Urinary bladder (tissue), 4 donors: ENCODE measurements at places on chromosomes 4 and X.

DNA sequence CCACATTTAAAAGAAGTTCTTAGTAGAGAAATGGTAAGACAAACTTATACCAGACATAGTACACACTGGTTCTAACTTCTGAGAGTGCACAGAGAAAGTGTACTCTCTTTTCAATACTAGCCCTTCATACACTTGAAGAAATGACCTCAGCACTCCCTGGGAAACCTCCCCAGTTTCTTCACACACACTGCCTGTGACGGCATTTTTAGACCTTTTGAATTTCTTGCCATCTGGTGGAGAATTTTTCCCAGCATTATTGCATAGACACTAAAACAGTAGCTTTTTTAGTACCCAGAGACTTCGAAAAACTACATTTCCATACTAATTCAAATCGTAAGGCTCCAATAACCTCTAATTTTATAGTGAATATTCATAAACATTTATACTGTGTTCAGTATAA, 341.6 kb upstream of the MAOA start:
- no peak for DNase-seq

GRCh38 chrX:370963-371745, 15.6 kb downstream of the PPP2R3B start:
- no peak for DNase-seq

DNA sequence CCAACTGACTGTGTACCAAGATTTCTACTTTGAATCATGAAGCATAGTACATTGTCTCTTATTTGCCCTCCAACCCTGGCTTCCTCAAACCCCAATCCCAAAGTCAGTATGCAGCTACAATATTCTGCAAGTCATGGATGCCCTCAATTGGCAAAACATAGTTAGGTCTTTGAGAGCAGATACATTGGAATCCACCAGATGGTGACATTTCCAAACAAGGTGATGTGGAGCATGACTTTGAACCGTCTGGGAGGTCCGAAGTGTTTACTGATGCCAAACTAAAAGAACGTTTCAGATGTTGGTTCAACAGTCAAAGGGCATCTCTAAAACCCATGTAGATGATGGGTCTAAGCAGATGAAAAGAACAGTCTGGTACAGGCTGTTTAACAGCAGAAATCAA, 43.7 kb upstream of the FRMD7 start:
- DNase-seq: no peak

DNA sequence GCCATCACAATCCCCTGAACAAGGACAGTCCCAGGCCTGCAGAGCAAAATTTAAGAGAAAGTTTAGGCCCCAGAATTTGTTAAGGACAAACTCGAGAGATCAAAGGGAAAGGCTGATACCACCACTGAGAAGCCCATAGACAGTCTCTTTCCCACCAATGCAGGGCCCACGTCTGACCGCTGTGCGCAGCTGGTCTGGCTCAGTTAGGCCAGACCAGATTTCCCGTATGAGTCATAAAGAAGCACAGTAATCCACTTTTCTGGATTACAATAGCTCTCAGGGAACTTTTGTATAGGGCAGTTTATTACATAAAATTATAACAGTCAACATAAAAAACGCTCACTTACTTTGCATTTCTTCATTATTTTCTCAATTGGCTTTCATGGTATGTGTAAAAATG, 259.5 kb downstream of the RCHY1 start:
- DNase-seq: no peak

GRCh38 chrX:17449866-17450265, 74.9 kb downstream of the NHS start:
- no peak for DNase-seq

DNA sequence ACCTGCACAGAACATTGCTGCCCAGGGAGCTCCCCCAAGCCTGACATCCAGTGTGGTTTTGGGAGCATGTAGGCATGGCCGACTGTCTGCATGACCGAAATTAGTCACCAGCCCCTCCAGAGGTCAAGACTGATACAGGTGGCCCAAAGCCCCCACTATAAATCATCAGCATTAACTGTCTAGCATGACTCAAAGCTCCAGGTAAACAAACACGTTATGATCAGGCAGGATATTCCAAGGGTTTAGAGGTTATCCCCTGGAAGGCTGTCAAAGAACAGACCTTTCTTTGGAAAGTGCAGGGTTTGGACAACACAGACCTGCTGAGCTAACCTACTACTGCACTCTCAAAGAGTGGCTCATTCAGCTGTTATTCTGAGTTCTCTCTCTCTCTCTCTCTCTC, 2.1 kb upstream of the FAM9A start:
- DNase-seq: no peak

- no peak for DNase-seq
These were observed 66.7 kb downstream of the GPM6A start for GRCh38 chr4:175745329-175745728.

GRCh38 chr4:182318256-182318655, 75.1 kb downstream of the TENM3 start:
- no peak for DNase-seq

DNA sequence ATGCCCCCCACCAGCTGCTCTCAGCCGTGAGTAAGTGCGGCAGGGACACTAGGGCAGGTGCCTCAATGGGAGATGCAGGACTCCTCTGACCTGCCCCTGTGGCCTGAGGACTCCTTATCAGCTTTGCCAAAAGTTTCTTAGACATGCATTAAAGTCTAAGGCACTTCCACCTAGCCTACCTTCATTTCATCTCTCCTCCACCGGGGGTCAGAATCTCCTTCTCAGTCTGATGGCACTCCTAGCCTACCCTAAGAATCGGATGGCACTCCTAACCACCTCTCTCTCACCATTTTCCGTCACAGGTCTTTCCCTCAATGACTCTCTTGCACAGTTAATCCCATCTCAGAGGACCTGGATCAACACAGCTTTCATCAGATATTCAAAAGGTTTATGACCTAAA, 85.9 kb downstream of the OTC start:
- no peak for DNase-seq

DNA sequence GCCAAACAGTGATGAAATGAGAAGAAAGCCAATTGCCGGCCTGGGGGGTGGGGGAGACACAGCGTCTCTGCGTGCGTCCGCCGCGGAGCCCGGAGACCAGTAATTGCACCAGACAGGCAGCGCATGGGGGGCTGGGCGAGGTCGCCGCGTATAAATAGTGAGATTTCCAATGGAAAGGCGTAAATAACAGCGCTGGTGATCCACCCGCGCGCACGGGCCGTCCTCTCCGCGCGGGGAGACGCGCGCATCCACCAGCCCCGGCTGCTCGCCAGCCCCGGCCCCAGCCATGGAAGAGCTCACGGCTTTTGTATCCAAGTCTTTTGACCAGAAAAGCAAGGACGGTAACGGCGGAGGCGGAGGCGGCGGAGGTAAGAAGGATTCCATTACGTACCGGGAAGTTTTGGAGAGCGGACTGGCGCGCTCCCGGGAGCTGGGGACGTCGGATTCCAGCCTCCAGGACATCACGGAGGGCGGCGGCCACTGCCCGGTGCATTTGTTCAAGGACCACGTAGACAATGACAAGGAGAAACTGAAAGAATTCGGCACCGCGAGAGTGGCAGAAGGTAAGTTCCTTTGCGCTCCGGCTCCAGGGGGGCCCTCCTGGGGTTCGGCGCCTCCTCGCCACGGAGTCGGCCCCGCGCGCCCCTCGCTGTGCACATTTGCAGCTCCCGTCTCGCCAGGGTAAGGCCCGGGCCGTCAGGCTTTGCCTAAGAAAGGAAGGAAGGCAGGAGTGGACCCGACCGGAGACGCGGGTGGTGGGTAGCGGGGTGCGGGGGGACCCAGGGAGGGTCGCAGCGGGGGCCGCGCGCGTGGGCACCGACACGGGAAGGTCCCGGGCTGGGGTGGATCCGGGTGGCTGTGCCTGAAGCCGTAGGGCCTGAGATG, at the start of gene SHOX:
Gene SHOX, plus strand, starts transcription at position 180 of the 885 bp plus-strand sequence. Its CDS starts 107 bp downstream, at position 287.
- no peak for DNase-seq

DNA sequence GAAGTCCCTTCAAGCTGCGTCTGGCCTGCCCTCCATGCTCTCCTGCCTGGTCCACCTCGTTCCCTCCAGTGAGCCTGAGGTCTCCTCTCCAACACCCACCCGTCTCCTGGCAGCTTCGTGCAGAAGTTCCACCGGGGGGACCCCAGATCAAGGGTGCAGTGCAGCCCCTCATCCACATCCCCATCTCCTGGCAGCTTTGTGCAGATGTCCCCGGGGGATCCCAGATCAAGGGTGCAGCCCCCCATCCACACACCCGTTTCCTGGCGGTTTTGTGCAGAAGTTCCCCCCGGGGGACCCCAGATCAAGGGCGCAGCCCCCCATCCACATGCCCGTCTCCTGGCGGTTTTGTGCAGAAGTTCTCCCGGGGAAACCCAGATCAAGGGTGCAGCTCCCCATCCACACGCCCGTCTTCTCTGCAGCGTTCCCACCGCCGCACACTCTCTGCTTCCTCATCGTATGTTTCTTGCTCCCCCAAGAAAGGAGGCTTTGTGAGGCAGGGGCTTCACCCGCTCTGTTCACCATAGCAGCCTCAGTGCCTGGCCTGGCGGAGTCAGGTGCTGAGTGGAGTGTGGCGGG, 35.7 kb downstream of the PIGG start:
- no peak for DNase-seq

- DNase-seq: no peak
These were observed 8.3 kb downstream of the NDP start for GRCh38 chrX:43964936-43965335.

GRCh38 chr4:126541820-126542219, 1090.9 kb upstream of the INTU start:
- no peak for DNase-seq

DNA sequence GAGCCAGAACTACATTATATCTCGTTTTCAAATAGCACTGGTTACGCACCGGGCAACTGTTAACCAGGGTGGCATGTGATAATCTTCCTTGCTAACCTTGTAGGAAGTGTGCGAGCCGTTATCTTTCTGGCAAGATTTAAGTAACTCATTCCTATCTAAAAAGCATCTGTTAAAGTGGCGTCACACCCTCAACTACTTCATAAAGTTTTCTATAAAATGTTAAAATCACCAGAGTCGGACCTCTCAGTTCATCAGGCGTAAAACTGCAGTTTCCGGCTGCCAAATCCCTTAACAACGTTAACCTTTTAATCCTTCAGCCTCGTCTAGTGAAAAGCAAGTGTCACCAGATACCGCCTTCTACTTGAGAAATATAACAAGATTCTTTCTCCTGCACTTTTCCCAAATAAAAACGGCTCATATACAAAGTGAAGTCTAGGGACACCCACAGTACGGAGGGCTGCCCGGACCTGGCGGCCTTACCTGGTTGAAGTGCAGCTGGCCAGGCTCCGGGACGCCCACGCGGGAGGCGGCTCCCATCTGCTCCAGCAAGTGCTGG, 1.2 kb downstream of the SLC39A8 start:
- DNase-seq: no peak

GRCh38 chr4:156946516-156947424, 24.8 kb downstream of the PDGFC start:
- no peak for DNase-seq

GRCh38 chr4:141711211-141711610, 74.8 kb downstream of the IL15 start:
- no peak for DNase-seq

- DNase-seq: no peak
These were observed 12.3 kb downstream of the STARD8 start for GRCh38 chrX:68659786-68660185.

GRCh38 chr4:67087897-67088296, 457.4 kb downstream of the CENPC start:
- no peak for DNase-seq

DNA sequence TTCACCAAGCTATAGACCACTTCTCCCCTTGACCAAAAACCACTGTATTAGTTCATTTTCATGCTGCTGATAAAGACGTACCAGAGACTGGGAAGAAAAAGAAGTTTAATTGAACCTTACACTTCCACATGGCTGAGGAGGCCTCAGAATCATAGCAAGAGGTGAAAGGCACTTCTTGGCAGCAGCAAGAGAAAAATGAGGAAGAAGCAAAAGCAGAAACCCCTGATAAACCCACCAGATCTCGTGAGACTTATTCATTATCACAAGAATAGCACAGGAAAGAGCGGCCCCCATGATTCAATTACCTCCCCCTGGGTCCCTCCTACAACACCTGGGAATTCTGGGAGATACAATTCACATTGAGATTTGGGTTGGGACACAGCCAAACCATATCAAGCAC, 97.8 kb downstream of the DOCK11 start:
- no peak for DNase-seq

GRCh38 chr4:114807759-114808404, 209.3 kb downstream of the UGT8 start:
- no peak for DNase-seq

GRCh38 chr4:88567591-88567990, 24.7 kb upstream of the HERC3 start:
- no peak for DNase-seq

GRCh38 chrX:153609917-153610835, 11.2 kb upstream of the CCNQ start:
- DNase-seq: peak; percentile 50

DNA sequence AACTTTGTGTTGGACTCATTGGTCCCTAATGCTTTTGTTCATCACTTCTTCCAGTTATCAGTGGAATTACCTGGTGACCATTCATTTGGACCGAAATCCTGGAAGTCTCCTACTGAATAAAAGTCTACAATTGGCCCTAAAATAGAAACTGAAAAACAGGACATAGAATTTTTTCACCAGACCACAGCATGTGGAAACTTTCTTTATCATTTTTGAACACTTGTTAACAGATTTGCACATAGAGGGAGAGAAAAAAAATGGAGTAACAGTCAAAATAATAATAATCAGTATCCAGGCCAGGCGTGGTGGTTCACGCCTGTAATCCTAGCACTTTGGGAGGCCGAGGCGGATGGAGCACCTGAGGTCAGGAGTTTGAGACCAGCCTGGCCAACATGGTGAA, 7.1 kb downstream of the EPGN start:
- DNase-seq: no peak

DNA sequence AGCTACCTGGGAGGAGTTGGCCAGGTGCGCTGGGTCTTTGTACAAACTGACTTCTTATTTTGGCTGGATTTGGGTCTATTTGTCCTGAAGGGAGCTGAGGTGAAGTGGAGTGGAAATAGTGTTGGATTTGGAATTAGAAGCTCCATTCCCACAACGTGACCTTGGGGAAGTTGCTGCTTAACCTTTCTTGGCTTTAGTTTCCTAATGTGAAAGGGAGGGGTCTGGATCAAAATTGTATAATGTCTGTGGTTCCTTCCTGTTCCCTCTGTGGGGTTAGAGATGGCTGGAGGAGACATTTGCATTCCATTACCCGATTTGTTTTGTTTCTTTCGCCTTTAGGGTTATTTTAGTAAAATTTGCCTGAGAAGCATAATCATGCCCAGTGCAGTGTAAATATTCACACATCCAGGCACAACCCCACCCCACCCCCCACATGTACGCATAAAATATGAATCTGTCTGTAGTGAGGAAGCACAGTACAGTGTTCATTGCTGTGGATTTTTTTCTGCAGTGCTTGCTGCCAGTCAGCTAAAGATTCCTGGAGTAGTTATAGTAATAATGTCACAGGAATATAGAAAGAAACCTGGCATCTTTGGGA, 21.5 kb downstream of the JADE1 start:
- DNase-seq: no peak
